ENCODE measurements at places on chromosomes 5 and 9.

GRCh38 chr5:32508806-32509805 lies 64.6 kb upstream of the ZFR start:
- DNase-seq = no peak

DNA sequence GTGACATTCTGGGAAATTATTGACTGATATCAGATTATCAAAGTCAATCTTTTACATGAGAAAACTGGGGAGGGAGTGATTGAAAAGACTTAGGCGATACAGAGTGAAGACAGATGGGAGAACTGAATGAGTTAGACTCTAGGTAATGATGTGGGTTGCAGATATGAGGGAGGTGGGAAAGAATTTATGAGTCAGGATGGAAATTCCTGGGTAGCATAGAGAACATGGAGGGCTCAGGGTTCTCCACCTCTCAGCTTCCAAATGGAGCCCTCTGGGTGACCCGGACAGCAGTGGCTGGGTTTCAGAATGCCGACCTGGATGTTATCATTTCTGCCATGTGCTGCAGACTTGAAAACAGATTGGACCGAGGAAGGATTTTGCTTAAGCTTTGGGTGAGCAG lies 75.4 kb upstream of the SHB start:
- DNase-seq = no peak

DNA sequence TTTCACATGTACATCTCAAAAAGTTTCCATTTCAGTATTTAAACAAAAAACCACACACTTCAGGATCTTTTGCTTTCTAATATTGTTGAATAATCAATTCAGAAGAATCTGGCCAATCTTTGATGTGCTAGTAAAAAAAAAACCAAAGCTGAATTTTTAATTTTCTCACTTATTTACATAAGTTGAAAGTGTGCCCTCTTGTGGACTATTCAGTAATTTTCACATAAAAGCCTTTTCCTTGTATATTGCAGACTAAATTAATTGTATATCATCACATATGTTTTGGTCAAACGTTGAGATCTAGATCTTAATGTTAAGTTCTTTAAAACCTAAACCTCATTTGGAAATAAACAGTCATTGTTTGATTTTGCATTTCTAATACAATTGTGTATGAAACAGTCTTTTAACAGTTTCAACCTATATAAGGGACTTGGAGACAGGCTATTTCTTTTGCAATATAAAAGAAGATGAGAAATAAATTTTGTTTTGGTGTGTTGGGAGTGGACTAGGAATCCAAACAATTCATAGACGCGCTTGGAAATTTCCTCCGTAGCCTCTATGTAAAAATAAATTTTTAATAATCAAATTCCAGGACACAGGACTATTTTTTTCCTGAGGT lies 68.1 kb downstream of the NIPBL start:
- no peak for DNase-seq

DNA sequence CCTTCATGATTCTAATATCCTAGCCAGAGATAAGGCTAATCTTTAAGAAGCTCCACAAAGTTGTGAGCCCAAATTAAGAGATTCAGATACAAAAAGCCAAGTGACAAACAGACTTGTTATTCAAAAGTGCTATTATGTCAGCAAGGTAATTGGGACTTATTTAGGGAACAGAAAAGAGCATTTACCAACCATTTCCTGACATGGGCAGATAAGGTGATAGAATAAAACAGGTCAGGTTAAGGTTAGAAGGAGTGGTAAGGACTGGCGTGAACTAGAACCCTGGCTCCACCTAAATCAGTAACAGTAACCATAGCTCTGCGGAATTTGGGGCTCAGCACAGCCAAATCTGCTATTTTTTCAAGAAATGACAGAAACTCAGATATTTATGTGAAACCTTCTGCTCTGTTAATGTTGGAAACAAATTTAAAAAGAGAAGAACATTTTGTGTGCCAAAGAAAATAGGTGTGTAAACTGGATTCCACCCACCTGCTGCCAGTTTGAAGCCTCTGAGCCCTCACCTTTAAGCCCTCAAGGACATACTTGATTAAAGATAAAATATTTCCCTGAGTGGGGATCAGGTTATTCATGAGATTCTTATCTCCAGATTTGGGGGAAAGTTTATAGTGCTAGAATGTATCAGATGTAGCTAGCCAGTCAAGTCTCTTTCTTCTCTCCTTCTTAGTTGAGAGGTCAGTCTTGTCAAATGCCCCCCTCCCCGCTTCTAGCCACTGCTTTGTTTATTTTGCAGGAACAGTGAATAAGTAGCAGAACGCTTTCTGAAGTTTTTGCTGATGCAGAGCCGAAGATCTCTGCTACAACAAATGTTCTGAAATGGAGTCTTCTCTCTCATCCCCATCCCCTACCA lies 10.2 kb upstream of the ERMP1 start:
- DNase-seq = no peak

DNA sequence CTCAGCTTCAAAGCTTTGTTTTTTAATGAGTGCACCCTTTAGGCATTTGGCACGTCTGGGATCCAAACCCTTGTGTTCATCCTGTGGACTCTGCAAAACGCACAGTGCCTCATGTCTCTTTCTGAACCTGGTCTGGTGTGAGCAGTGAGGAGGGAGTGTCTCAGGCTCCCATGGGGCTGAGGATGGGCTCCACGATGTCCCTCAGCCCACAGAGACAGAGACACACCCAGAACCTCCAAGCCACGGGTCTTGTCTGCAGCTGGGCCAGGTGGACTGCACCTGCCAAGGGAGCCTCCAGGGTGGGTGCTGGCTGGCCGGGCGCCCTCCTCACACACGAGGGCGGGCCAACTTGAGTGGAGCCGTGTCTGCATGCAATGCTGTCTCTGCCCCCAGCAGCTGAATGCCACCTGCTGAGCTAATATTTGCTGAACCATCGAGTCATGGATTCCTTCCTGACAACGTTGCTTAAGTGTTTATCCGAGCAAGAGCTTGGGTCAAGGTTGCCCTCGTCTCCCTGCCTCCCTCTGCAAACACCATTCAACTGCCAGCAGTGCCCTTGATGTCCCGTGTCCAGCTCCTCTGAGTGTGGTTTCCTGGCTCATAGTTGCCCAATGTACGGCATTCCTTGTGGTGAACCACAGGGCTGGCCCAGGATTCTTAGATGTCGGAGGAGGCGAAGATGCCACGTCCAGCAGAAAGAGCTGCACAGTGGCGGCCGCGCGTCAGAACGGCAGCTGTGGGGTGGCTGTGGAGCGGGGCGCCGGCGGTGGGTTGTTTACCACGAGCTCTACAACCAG lies 31.4 kb upstream of the LPCAT1 start:
- DNase-seq = no peak

- DNase-seq = no peak
Measured at GRCh38 chr5:87393331-87393730, 19.4 kb downstream of the CCNH start.

DNA sequence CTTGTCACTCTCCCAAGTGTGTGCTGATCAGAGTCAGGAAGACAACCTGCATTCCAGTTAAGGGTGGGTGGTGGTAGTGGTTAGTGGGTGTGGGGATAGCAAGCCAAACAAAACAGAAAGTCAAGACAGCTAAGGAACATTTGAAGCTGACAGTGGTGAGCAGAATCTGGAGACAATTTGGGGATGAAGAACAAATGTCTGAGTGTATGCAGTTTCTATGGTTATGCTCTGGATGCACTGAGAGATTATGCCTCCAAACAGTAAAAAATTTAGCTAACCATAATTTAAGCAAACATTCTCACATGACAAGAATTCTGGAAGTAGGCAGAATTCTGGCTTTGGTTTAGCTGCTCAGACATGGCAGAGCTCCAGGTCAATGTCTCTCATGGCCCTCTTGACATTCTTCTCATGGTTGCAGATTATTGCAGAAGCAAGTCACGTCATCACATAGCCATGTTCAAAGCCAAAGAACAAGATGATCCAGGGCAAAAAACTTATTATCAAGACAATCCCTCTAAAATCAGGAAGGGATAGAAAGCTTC lies 148.7 kb downstream of the LURAP1L start:
- no peak for DNase-seq

DNA sequence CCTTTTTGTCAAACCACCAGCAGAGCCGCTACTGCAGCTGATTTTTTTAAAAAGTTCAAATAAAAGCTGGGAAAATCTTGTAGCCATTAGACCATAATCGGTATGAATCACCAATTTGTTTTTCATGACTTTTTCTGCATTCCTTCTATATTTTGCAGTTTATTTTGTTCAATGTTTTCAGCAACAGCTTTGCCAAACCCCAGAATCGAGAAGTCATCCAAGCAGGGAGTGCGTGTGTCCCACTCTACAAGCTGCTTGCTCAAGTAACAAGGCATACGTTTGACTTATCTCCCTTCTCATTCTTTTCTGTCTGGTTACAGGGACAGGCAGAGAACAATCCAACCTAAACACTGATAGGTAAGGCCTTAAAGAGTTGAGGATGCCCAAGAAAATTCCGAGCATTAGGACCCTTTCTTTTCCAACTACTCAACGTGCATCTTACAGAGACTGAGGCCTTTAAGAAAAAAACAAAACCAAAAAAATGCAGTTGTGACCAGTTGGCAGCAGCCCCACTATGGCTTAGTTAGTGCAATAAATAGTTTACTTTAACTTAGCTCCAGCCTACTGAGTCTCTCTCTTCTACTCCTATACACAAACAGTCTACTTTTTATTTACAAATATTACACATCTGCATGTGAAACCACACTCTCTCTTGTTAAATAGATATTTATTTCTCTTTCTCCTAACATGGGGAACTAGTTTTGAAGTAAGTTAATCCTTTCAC lies 134.7 kb upstream of the SLIT3 start:
- no peak for DNase-seq

DNA sequence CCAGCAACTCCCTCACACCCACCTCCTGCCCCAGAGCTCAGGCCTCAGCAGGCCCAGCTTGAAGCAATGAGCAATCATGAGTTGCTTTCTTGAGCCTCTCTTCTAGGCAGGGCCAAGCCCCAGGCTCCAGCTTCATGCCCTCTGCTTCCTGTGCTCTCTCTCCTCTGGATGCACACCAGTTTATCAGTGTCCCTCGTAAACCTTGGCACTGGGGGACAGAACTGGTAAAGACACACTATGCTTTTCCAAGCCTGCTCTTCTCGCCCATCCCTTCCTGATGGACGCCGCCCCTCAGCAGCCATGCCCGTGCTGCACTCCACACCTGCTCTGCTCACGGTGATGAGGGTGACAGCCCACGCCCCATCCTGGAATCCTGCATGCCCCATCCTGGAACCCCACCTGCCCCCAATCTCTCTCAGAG lies 49.4 kb upstream of the ORM1 start:
- no peak for DNase-seq

- DNase-seq = no peak
Measured at GRCh38 chr5:14419686-14420085, 161.9 kb upstream of the OTULINL start.

DNA sequence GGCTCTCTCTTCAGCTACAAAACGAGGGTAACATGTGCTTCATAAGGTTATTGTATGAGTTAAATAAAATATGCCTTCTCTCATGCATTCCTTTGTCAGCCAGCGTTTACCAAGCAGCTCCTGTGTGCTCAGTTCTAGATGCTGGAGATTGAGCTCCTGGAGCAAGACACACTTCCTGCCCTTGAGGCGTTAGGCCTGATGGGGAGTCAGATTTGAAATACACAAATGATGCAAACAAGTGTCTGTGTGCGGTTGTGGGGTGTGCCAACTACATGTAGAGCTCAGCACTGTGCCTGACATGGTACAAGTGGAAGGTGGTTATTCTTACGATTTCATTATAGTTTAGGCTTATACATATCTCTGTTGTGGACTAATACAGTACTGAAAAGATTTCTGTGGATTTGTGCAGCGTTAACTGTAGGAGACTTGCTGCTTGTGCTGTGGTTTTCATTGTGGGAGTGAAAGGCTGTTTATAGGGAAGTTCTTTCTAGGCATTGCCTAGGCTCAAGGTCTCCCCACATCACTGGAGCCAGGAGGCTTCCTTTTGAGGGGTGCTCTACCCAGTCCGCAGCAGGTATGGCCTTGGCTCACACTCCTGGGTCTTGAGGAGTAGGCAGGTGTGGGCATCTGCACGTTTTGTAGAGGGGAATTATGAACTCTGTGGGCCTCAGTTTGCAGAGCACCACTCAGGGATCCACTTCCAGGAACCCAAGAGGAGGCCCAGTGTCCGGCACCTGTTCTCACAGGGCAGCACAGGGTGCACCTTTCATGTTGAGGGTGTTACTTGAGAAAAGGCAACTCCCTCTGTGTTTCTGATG lies 39.8 kb upstream of the ANGPTL2 start:
- DNase-seq = no peak

- DNase-seq = no peak
Measured at GRCh38 chr9:32395510-32396216, 11.2 kb downstream of the ACO1 start.

- DNase-seq = no peak
Measured at GRCh38 chr5:68722357-68722756, 371.5 kb upstream of the SLC30A5 start.

DNA sequence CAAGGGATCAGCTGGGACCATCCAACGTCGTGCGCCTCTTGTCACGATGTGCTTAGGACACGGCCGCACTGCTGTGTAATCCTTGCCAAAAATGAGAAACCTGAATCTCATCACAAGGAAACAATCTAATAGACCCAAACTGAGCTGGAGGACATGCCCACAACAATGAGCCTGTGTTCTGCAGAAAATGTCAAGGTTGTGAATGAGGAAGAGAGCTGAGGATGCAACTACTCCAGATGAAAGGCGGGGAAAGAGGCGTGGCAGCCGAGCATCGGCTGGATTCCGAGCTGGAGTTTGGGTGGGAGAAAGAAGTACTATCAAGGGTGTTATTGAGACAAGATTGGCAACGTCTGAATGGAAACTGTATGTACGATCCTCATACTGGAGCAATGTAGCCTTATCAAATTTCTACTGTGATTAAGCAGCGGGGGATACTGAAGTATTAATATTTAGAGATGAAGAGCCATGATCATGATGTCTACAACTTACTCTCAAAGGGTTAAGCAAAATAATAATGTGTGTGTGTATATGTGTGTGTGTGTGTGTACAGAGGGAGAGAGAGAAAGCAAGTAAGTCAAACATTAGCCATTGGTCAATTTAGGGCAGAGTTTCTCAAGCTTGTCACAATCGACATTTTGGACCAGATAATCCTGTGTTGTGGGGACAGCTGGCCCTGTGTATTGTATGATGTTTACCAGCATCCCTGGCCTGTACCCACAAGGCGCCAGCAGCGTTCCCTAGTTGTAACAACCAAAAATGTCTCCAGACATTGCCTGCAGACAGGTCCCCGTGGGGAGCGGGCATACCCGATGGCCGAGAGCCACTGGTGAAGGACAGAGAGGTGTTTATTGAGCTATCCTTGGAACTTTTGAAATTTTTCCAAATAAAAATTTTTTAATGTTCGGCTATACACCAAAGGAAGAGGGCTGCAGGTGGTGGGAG lies 46.5 kb downstream of the DUSP1 start:
- DNase-seq = no peak
